ENCODE measurements at places on chromosomes 2 and 18.

DNA sequence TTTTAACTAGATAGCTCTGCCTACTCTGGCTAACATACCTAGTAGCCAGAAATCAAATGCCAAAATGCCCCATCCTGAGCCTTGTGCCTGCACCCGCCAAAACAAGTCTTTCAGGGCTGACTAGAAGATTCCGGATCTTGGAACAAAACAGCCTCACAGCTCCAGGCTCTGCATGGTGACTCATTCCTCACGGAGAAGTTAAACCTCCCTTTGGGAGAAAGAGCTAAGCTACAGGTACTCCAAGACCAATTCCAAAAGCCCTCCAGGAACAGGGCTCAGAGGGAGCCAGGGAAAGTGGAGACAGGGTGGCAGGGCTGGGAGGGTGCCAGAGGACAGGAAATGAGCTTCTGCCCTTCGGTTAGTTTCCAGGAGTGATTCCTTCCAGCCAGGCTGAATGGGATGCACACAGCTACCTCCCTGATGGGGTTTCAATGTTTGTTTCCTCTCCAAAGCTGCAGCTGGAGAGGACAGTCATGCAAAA is 295.6 kb downstream of the TNS1 start:
- H3K27me3 ChIP-seq: no peaks in the 10 kb centered on the region
- H3K27ac ChIP-seq: peak overlapping the region; percentile 67

- DNase-seq: no peak
- H3K27ac ChIP-seq: no peak overlapping the region
- no peaks in the 10 kb centered on the region for H3K27me3 ChIP-seq
- no peaks in the 10 kb centered on the region for H3K36me3 ChIP-seq
- H3K4me3 ChIP-seq: no peak overlapping the region
- H3K4me1 ChIP-seq: peaks cover 4% of the 10 kb centered on the region
These were observed 64.7 kb upstream of the ST3GAL5 start for GRCh38 chr2:85953476-85953875.

GRCh38 chr2:18834341-18834740 is 245.0 kb upstream of the NT5C1B start:
- no peak overlapping the region for H3K27ac ChIP-seq
- no peaks in the 10 kb centered on the region for H3K4me1 ChIP-seq
- H3K4me3 ChIP-seq: no peak overlapping the region
- H3K36me3 ChIP-seq: no peaks in the 10 kb centered on the region

- no peak overlapping the region for H3K4me3 ChIP-seq
- H3K27me3 ChIP-seq: no peaks in the 10 kb centered on the region
- H3K27ac ChIP-seq: no peak overlapping the region
- peaks cover 2% of the 10 kb centered on the region for H3K36me3 ChIP-seq
- no peak for DNase-seq
- H3K4me1 ChIP-seq: no peaks in the 10 kb centered on the region
These were observed 66.3 kb downstream of the RTTN start for GRCh38 chr18:70139138-70139537.

DNA sequence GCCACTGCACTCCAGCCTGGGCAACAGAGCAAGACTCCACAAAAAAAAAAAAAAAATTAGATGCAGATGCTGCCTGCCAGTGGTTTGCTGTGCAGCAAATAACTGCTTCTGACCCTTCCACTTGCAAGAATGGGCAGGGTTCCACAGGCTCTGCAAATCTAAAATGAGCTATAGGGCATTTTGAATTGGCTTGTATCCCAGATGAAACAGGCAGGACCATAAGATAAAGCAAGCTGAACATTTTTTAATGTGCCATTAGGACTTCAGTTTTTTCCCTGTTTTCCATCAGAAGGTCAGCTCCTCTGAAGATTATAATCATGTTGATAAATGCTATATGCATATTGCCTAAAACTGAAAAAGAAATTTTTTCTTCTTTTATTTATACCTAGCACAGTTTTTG is 15.7 kb upstream of the FZD7 start:
- peaks cover 14% of the 10 kb centered on the region for H3K4me1 ChIP-seq
- H3K4me3 ChIP-seq: no peak overlapping the region

GRCh38 chr2:140158259-140158658 is 1378.1 kb upstream of the NXPH2 start:
- no peaks in the 10 kb centered on the region for H3K4me1 ChIP-seq
- H3K27ac ChIP-seq: no peak overlapping the region
- no peak overlapping the region for H3K4me3 ChIP-seq
- H3K36me3 ChIP-seq: no peaks in the 10 kb centered on the region
- H3K27me3 ChIP-seq: no peaks in the 10 kb centered on the region
- no peak for DNase-seq

- no peak for DNase-seq
- H3K4me1 ChIP-seq: no peaks in the 10 kb centered on the region
- H3K27me3 ChIP-seq: no peaks in the 10 kb centered on the region
- no peaks in the 10 kb centered on the region for H3K36me3 ChIP-seq
- no peak overlapping the region for H3K27ac ChIP-seq
These were observed 25.0 kb downstream of the DCDC2C start for GRCh38 chr2:3728104-3729054.

- peaks cover 89% of the 10 kb centered on the region for H3K4me1 ChIP-seq
- no peaks in the 10 kb centered on the region for H3K36me3 ChIP-seq
- peak overlapping the region; percentile 68 for H3K4me3 ChIP-seq
- no peaks in the 10 kb centered on the region for H3K27me3 ChIP-seq
- no peak for DNase-seq
These were observed 1.7 kb downstream of the TMBIM1 start for GRCh38 chr2:218290316-218291261.

- no peak for DNase-seq
- no peaks in the 10 kb centered on the region for H3K36me3 ChIP-seq
- H3K27me3 ChIP-seq: no peaks in the 10 kb centered on the region
- H3K27ac ChIP-seq: no peak overlapping the region
These were observed 10.2 kb downstream of the GBX2 start for GRCh38 chr2:236157815-236158498.

GRCh38 chr18:8912348-8913326 is 189.9 kb upstream of the NDUFV2 start:
- no peak overlapping the region for H3K27ac ChIP-seq
- no peaks in the 10 kb centered on the region for H3K27me3 ChIP-seq
- no peaks in the 10 kb centered on the region for H3K36me3 ChIP-seq
- DNase-seq: no peak
- H3K4me1 ChIP-seq: no peaks in the 10 kb centered on the region
- no peak overlapping the region for H3K4me3 ChIP-seq

DNA sequence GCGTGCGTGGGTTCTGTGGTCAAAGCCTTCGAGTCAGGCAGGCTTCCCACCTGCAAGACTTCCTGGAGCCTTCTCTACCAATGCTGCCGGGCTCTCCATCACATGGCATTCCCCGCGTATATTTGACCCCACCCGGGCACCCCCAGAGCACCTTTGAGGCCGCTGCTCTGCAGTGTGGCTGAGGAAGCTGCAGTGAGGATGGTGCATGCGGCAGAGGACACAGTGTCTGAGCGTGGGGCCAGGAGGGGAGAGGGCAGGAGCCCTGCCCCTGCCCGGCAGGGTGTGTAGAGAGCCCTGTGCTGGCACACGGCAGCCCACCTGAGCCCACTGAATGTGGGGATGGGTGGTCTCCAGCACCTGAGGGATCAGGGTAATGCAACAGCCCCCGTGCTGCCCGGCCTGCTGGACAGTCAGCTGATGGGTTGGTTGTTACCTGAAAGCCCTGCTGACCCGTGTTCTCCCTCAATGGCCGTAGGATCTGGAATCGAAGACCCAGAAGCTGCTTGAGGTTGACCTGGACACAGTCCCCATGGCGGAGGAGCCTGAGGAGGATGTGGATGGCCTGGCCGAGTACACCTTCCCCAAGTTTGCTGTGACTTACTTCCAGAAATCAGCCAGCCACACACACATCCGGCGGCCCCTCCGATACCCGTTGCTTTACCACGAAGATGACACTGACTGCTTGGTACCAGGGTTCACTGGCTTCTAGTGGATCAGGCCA is 36.8 kb upstream of the GPR17 start:
- no peak overlapping the region for H3K27ac ChIP-seq
- H3K36me3 ChIP-seq: no peaks in the 10 kb centered on the region
- H3K4me3 ChIP-seq: no peak overlapping the region
- no peaks in the 10 kb centered on the region for H3K4me1 ChIP-seq
- no peaks in the 10 kb centered on the region for H3K27me3 ChIP-seq
- DNase-seq: no peak

GRCh38 chr2:120774557-120775160 is 39.0 kb downstream of the GLI2 start:
- H3K27me3 ChIP-seq: no peaks in the 10 kb centered on the region
- no peak overlapping the region for H3K4me3 ChIP-seq
- no peaks in the 10 kb centered on the region for H3K36me3 ChIP-seq
- no peak overlapping the region for H3K27ac ChIP-seq
- DNase-seq: no peak

GRCh38 chr2:148990968-148991367 is 47.5 kb upstream of the LYPD6B start:
- H3K4me1 ChIP-seq: no peaks in the 10 kb centered on the region
- no peaks in the 10 kb centered on the region for H3K36me3 ChIP-seq
- no peak overlapping the region for H3K27ac ChIP-seq
- no peak for DNase-seq
- H3K27me3 ChIP-seq: no peaks in the 10 kb centered on the region
- H3K4me3 ChIP-seq: no peak overlapping the region

DNA sequence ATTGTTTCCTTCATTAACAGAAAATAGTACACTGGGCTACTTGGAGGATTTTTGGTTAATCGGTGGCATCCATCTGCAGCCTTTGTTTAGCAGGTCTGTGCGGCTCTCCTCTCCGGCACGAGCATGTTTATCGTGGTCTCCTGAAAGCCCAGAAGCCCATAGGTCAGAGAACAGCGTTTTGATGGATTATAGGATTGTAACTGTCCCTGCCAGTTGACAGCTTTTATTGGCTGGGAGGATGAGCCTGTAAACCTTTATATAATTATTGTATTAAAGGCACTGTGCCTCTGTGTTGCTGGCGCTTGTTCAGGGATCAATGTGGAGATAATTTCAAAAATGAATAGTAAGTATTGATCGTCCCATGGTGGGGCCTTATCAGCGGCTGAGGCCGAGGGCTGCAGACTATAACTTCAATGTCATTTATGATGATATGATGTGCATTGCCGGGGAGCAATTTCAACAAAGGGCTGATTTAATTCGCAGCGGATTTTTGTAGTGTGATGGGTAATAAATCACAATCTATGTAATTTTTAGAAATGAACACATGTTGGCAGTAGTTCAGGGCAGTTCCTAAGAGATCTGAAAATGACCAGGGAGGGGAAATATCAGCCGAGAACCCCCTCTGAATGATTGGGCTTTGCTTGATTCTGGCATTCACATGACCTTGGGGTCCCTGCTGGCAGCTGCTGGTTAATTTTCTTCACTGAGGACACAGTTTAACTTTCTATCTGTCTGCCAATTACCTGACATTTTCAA is 736.1 kb downstream of the GALR1 start:
- H3K36me3 ChIP-seq: no peaks in the 10 kb centered on the region
- H3K4me3 ChIP-seq: no peak overlapping the region
- no peaks in the 10 kb centered on the region for H3K27me3 ChIP-seq
- H3K27ac ChIP-seq: no peak overlapping the region
- DNase-seq: no peak

DNA sequence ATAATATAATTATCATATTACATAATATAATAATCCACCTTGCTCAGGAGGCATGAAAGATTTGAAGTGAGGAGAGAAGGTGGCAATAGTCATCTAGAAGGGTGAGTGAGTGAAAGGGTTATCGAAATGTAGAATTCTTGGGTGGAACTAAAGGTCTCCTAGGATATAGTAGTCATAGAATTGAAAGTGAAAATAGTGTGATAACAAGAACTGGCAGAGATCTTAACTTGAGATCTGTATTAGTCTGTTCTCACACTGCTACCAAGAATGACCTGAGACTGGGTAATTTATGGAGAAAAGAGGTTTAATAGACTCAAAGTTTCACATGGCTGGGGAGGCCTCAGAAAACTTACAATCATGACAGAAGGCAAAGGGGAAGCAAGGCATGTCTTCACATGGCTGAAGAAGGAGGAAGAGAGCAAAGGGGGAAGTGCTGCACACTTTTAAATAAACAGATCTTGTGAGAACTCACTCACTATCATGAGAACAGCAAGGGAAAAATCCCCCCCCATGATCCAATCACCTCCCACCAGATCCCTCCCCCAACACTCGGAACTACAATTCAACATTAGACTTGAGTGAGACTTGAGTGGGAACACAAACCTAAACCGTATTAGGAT is 351.5 kb downstream of the NR4A2 start:
- DNase-seq: no peak
- H3K27me3 ChIP-seq: no peaks in the 10 kb centered on the region
- H3K4me1 ChIP-seq: no peaks in the 10 kb centered on the region

DNA sequence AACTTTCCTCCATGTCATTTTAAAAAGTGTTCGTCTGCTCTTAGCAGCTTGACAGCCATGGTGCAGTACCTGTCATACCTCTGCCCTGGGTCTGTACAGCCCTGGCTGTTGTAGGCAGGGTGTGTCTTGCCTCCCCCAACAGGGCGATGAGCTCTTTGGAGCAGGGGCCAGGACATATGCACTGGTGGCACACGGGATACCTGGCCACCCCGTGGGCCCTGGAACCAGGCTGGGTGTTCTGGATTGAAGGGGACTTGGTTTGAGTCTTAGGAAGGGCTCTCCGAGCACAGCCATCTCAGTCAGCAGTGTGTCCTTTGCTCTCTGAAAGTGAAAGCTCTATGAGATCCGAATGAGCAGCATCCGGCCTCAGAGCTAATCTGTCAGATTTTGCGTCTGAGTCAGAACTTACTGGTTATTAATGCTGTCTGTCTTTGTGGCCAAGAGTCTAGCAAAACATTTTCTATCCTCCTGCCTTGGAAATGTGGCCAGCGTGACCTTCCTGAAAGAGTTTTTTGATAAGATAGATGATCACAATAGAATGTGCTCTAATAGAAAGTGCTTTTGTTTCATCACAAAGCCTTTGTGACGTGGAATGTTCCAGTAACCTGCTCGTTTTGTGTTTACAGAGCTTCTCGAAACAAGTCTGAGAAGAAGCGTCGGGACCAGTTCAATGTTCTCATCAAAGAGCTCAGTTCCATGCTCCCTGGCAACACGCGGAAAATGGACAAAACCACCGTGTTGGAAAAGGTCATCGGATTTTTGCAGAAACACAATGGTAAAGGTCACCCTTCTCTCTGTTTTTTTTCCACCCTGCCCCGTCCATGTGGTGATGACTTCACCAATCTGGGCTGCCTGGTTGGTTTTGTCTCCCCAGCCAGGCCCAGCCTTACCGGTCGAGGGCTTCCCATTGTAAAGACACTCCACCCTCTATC is 77.3 kb upstream of the RPL31 start:
- H3K36me3 ChIP-seq: no peaks in the 10 kb centered on the region
- no peak for DNase-seq
- H3K4me3 ChIP-seq: peak overlapping the region; percentile 13
- H3K27ac ChIP-seq: peak overlapping the region; percentile 71
- H3K4me1 ChIP-seq: no peaks in the 10 kb centered on the region

DNA sequence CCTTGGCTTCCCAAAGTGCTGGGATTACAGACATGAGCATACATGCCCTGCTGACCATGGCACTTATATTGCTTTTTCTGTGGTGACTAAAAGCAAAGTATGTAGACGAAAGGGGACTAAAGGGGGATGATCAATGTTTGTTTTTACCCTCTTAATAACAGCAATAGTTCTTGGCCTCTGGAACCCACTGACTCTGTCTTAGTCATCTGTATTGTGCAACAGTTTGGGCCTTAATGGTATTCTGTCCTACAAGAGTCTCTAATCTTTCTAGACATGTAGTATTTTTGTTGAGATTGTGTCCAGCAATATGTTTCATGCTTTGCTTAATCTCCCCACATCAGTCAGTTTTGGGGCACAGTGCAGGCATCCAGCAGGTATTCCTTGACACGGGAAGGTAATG is 359.9 kb upstream of the FANCL start:
- no peaks in the 10 kb centered on the region for H3K27me3 ChIP-seq
- H3K36me3 ChIP-seq: no peaks in the 10 kb centered on the region
- H3K4me3 ChIP-seq: no peak overlapping the region
- DNase-seq: no peak
- no peak overlapping the region for H3K27ac ChIP-seq
- H3K4me1 ChIP-seq: no peaks in the 10 kb centered on the region

All from vagina (tissue), 2 donors.